ENCODE measurements at places on chromosomes 7 and 10.

GRCh38 chr7:103412151-103412550 is 33.9 kb downstream of the SLC26A5 start:
- no peak for DNase-seq

- no peak for DNase-seq
Measured at GRCh38 chr10:106181501-106181900, 983.0 kb downstream of the SORCS1 start.

DNA sequence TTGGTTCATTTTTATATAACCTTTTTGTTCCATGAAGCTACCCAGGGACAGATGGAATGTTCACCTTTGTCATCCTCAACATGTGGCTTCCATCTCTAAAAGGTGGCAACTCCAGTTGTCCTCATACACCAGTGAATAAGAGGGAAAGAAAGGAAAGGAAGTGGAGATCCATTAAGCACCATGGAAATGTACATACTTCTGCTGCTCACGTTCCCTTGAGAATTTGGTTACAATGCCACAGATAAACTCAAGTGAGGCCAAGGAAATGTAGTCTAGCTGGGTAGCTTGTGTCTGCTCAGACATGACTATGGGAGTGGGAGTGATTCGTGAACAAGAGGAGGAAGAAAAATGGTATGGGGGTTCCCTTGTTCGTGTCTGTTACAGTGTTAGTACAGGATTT is 237.1 kb upstream of the FAM3C start:
- no peak for DNase-seq

- DNase-seq: no peak
Measured at GRCh38 chr10:43943119-43943817, 294.6 kb upstream of the ZNF32 start.

GRCh38 chr7:74292757-74293576 is 3.8 kb downstream of the CLIP2 start:
- DNase-seq: no peak

GRCh38 chr10:31319602-31320549 is 860 bp downstream of the ZEB1 start:
- DNase-seq: peak; percentile 66

DNA sequence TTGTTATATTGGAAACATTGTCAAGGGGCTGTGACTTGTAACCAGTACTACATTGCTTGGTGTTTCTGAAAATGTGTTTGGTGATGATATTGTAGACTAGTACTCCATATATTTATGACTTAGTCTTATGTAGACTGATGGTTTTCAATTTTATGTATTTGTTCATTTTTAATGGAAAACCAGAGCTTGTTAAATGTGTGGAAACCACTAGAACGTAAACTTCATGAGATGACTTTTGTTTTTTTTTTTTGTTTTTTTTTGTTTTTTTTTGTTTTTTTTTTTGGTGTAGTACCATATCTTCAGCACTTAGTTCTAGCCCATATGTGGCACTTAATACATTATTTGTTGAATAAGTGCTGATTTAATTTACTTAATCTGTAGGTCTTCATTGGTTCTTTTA is 518.6 kb downstream of the AUTS2 start:
- no peak for DNase-seq

- DNase-seq: peak; percentile 20
Measured at GRCh38 chr10:22259280-22259679, 41.5 kb upstream of the EBLN1 start.

DNA sequence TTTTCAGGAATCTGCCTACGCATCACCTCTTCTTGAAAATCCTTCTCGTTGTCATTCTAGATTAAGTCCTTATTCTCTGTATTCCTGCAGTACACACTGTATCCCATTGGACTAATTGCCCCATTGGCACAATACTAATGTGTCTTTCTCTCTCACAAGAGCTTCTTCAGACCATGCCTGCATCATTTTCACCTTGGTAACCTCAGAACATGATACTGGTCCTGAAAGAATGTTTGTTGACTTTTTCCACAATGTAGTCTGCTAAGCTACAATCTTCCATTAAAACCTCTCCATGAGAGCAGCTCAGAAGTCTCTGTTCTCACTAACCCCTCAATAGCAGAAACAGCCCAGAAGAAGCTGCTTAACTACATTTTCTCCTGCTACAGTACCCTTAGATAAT is 270.7 kb downstream of the PCDH15 start:
- DNase-seq: no peak

DNA sequence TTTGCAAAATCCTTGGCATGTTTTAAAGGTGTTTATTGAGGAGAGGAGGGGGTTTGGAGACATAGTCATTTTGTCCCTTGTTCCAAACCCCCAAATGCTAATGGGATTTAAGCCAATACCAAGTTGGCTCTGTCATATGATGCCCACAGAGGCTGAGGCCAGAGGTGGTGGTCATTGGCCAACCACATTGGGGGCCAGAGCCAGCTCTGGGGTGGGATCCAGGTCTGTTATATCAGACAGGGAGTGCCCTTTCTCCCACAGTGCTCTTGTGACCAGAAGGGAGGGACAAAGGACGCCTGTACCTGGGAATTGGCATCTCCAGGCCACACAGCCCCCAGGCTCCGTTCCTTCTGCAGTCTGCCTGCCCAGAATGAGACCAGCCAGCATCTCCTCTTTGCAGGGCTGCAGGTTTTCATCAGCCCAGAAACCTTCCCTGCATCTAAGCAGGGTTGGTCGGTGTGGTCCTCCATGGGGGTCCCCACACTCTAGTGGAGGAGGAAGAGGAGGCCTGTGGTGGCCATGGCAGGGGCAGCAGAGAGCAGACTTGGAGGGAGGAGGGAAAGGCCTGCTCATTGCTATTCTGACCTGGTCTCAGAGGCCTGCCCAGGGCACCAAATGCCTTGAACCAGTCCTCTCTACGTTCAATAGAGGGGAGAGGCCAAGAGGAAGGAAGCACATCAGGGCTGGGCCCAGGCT is 17.9 kb downstream of the ADCYAP1R1 start:
- no peak for DNase-seq

GRCh38 chr10:30855131-30855530 is 176.5 kb downstream of the ZNF438 start:
- DNase-seq: no peak

Data from activated CD8-positive, alpha-beta T cell treated with anti-CD3 and anti-CD28 coated beads for 36 hours (primary cell).